Stimulated activated CD8-positive, alpha-beta memory T cell treated with anti-CD3 and anti-CD28 coated beads, Interleukin-15, amount 100 ng/mL, for 4 hours (primary cell): ENCODE measurements at places on chromosomes 5 and 9.

GRCh38 chr9:121450241-121450640 is 49.4 kb downstream of the GGTA1 start:
- DNase-seq = no peak

DNA sequence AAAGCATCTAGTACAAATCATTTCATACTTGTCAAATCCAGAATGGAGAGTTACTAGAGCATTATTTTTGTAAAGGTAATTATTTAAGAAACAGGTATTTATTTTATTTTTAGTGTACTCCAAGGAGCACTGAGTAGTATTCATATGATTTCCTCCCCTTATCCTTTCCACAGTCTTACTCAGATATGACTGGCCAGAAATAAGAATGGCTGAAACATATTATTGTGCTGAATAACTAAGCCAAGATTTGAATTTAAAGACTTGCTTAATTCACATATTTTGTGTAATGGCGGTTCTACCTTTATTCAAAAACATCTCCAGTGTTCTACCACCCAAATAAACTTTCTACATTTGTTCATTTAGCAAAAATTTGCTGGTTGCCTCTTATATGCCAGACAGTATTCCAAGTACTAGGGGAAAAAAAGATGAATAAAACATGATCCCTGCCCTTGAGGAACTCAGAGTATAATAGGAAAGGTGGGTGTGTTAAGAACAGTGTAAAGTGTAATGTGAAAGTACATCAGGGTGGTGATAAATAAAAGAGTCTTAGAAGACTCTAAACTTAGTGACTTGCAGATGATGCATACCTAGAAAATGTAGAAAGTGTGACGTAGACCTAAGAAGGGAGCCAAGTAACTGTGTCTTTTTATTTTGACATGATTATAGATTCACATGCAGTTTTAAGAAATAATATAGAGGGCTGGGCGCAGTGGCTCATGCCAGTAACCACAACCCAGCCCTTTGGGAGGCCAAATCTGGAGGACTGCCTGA is 110.4 kb upstream of the GRHPR start:
- no peak for DNase-seq

- no peak for DNase-seq
Measured at GRCh38 chr5:138449501-138450239, 10.8 kb downstream of the REEP2 start.

DNA sequence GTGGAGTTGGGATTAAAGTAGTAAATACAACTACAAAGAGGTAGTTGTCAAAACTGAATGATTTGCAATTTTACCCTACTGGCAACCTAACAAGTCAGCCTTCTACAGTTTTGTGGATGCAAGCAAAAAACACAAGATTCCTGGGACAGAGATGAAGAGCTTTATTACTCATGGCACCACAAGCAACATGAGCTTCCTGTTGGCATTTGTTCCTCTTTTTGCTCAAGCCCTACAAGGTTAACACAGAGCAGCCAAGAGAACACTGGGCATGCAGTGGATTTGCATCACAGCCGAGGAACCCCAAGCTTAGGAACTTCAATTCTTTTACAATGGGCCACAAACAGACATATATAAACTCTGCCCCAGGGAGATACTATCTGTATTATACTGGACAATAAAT is 28.8 kb upstream of the DMAC1 start:
- no peak for DNase-seq

GRCh38 chr5:56900395-56900794 is 9.0 kb upstream of the SETD9 start:
- no peak for DNase-seq

DNA sequence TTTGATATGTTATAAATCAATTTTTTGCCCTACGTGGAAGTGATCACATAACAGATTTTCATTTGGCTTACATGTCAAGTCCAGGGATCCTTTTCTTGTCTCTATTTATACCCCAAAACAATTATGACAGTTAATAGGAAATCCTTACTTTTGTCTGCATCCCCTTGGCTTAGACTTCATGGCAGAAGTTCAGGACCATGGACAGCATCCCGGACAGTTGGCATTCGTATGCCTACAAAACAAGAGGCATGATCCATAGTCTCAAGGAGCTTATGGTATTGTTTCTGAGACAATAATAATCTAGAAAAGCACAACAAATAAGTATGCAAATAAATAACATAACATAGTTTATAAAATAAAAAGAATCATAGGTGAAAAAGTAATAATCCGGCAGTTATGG is 214.3 kb upstream of the GRIA1 start:
- DNase-seq = no peak

DNA sequence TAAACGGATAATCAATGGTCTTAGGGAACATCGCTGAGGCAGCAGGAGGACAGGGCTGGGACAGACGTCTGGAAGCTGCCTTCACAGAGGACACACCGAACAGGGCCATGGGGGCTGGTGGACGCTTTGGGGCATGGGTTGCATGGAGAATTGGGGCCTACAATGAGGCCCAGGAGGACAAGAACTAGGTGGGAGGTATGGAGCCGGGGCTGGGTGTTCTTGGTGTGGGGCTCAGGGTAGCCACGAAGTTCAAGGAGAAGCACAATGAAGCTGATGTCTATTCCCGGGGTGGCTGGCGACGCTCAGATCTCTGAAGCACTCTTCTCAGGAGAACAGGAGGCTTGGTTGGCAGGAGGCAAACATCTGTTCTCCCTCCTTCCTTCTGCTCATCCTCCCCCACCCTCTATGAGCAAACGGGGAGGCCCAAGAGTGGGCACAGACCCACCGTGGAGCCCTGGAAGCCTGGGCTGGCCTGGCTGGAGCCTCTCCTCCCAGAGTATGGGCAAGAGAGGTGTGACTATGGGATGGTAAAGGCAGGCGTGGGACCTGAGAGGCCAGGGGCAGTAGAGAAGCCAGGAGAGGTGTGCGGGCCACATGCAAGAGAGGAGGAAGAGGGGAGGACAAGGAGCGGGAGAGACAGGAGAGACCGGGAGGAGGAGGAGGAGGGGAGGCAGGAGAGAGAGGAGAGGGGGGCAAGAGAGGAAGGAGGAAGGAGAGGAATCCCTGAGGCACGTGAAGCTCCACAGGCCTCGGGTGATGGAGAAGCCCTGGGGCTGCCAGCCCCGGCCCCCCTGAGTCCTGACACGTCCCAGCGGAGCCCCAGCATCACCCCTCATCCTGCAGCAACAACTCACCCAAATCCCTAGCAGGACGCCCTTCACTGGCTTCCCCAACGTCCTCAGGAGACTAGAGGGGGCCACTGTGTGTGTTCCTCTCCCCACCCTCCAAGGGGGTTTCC is 159.1 kb downstream of the OLFM1 start:
- DNase-seq = no peak

DNA sequence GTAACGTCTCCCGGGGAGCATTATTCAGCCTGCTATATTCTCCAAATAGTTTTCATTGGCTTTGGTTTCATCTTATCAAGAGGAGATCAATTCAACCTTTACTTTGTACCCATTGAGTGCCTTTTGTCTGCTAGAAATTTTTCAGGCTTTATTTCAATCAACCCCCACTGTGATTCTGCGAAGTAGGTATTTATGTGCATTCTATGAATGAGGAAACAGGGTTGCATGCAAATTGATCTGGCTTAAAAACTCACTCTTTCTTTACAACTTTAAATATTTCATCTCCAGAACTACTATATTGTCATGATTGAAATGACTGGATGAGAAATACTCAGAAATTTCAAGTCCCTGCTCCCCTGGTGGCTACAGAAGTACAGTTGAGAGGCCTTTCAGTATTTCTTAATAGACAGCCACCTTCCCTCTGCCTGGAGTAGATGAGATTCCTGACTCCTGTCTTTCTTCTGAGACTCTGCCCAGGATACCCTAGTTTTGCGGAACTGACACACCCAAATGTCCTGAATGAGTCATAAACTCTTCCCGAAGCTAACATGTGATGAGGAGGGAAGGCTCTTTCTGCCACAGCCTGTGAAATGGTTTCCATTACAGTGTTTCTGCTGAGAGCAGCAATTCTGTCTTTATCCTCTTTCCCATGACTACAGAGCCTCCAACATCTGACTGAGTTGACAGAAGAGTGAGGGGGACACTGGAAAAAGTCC is 52.6 kb upstream of the TNC start:
- no peak for DNase-seq

DNA sequence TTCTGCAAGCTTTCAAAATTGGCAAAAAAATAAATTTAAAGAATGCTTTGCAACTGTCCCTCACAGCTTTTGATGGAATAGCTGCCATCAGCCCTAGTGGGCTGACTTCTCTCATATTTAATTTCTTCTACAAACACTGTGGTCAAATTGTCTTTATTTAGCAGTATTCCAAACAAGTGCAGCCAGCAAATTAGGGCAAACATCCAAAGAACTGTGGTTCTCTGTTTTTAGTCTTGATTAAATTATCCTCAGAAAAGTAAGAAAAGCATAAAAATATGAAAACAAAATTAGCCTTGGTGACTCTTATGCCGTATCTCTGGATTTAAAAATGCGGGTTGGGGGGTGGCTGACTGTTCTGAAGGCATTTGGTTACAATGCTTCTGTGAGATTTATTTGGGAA is 95.8 kb upstream of the RETREG1 start:
- DNase-seq = no peak

DNA sequence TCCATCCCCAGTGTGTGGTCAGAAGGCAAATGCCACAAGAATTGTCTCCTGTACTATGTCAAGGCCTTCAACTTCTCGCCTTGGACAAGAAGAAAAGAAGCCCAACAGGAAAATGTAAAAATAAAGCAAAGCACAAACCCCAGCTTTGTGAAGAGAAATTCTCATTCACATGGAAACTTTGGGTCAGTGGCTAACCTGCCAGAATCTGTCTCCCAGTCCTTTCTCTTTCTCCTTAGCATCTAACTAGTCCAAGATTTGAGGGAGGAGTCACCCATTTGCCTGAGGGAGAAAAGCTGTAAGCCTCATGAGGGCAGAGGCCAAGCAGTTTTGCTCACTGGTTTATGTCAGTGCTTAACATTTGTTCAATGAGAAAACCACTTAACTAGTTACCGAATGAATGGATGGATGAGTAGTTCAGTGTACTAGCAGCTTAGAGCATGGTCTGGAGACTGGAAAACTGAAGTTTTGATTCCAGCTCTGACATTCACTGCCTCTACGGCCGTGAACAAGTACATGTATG is 36.0 kb downstream of the ADAM19 start:
- no peak for DNase-seq

DNA sequence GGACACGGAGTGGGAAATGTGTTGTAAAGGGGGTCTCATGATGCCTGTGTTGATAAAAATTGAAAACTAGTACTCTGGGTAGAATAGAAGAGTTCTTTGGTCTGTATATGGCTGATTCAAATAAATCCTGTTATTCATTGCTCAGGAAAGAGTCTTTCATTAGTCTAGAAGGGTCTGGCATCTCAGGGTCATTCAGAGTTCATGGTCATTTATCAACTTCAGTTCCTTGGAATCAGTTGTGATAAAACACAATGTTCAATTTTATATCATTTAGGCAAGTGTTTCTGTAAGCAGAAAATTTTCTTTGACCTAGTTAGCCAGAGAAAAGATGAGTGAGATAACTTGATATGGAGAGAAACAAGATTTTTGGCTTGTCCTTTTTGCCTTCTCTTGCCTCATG is 36.3 kb downstream of the SPATA31D1 start:
- DNase-seq = no peak

- DNase-seq = no peak
Measured at GRCh38 chr5:150066901-150067396, 19.4 kb downstream of the CSF1R start.

GRCh38 chr9:109098171-109098959 is 21.4 kb downstream of the TMEM245 start:
- DNase-seq = no peak

DNA sequence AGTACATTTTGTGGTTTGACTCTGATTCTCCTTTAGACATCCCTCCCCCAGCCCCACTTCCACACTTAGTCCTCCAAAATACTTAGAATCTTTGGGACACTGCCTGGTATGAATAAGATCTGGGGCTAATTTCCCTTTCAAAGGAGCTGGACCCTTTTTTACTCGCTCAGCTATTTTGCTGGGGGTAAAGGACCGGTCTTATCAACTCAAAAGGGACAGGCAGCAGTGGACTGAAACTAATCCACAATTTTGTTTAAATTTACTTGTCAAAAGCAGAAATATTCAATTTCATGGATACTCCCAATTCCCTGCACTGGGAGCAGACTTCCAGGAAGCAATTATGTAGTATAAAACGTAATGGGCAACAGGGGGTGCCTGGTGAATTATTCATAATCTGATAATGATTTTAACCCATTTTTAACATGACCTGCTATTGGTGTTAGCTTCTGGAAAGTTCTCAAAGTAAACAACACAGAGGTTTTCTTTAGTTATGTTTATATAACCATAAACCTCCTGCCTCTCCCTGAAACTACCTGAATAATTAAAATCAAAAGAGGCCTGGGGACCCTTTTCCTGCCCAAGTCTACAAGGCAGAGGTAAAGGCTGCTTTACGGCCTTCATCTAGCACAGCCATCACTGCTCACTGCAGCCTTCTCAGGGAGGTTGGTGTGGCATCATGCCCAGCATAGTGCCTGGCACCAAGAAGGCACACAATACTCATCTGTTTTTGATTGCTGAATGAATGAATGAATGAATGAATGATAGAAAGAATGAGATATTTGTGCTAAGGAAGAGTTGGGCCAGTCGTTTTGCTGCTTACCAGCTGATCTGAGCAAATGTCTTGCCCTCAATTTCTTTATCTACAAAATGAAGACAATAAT is 44.2 kb upstream of the GNPDA1 start:
- DNase-seq = no peak

GRCh38 chr5:128099944-128100343 is 16.4 kb downstream of the SLC12A2 start:
- DNase-seq = no peak

DNA sequence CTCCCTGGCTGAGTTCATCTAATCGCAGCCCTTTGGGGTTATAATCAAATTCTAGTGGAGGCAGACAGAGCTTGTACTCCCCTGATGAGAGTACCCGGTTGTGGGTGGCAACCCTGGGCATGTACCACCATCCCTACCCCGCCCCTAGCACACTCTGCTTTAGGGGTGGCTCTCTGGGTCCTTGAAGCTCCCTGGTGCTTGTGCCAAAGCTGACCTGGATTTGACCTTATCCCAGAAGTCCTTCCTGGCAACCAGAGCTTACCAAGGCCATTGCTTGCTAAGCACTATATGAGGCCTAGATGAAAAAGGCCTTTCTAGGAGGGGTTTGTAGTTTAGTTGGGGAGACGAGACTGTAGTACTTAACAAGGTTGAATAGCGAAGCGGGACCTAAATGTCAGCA is 72.2 kb downstream of the RGS3 start:
- DNase-seq = no peak

DNA sequence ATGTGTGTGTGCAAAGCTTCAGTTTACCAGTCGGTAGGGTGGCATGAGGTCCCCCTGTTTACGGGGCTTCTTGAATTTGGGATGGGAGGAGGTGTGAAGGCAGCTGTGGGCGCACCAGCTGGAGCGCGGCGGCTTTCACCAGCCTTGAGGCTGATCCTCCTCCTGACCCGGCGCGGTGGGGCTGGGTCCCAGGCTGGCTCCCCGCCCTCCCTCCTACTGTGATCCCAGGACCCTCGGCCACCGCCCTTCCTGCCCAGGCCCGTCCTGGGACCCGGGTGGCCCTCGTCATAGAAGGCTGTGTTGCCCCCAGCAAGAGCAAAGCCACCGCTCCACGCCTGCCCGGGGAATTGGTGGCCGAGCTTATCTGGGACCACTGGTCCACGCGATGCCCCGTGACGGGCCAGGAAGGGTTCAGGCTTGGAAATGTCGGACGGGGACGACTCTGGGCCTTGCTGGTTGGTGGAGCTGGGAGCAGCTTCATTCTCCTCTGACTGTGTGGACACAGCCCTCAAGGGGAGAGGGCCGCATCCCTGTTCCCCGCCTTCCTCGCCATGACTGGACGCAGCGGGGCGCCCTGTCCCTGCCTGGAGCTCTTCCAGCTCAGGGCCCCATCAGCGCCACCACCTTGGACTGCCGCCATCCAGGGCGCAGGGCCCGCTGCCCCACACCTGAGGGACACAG is 271.1 kb upstream of the IRX1 start:
- DNase-seq = no peak
